Effector memory CD8-positive, alpha-beta T cell (primary cell): ENCODE measurements at places on chromosomes 5 and 9.

- no peak overlapping the region for H3K4me3 ChIP-seq
- H3K27me3 ChIP-seq, result no peaks in the 10 kb centered on the region
These were observed 588.9 kb downstream of the MAT2B start for GRCh38 chr5:164094291-164094690.

DNA sequence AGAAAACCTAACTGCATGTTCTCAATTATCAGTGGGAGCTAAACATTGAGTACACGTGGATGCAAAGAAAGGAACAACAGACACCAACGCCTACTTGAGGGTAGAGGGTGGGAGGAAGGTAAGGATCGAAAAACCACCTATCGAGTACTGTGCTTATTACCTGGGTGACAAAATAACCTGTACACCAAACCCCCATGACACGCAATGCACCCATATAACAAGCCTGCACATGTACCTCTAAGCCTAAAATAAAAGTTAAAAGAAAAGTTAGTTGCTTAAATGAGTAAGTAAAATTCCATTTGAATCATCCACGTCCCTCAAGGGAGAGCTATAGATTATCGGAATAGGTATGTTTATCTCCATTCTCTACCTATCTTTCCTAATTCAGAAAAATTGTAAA is 210.2 kb upstream of the ADCY2 start:
- H3K27me3 ChIP-seq, result no peaks in the 10 kb centered on the region
- DNase-seq, result no peak
- H3K36me3 ChIP-seq, result no peaks in the 10 kb centered on the region
- no peaks in the 10 kb centered on the region for H3K4me1 ChIP-seq
- H3K4me3 ChIP-seq, result no peak overlapping the region

DNA sequence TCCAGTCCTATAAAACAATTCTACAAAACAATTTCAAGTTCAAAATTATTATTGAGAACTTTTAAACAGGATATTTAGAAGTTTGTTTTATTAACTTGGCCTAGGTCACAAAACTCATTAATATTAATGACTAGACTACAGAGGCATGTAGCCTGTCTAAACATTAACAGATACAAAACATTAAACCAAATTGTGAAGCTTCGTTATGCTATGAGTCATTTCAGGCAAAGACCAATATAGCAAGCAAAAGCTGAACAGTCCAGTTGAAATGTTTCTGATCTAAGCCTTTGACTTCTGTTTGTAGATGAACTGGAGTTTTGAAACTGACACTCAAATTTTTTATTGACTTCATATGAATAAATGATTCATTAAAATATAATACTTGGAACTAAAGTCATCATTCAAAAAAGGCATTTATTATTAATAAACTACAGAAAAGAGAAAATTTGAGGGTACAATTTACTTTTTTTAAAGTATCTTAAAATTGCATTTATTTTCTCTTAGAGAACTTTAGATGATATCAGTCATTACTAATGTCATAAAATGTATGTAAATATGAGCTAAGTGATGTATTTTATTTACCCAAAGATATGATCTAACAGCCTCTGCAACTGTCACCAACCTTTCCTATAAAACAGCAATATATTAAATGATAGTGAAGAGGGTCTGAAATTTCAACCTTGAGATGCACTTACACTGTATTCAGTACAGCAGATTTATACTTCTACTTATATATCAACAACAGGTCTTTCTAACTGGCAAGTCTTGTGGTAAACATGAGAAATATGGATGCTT is 188.8 kb downstream of the COMMD10 start:
- no peak overlapping the region for H3K4me3 ChIP-seq
- no peaks in the 10 kb centered on the region for H3K27me3 ChIP-seq
- DNase-seq, result no peak
- no peaks in the 10 kb centered on the region for H3K4me1 ChIP-seq
- no peak overlapping the region for H3K27ac ChIP-seq
- H3K36me3 ChIP-seq, result no peaks in the 10 kb centered on the region

GRCh38 chr9:2837915-2838314 is 6.0 kb downstream of the PUM3 start:
- H3K27ac ChIP-seq, result peak overlapping the region; percentile 42
- H3K4me1 ChIP-seq, result peaks cover 13% of the 10 kb centered on the region
- H3K36me3 ChIP-seq, result peaks cover 42% of the 10 kb centered on the region
- no peaks in the 10 kb centered on the region for H3K27me3 ChIP-seq

DNA sequence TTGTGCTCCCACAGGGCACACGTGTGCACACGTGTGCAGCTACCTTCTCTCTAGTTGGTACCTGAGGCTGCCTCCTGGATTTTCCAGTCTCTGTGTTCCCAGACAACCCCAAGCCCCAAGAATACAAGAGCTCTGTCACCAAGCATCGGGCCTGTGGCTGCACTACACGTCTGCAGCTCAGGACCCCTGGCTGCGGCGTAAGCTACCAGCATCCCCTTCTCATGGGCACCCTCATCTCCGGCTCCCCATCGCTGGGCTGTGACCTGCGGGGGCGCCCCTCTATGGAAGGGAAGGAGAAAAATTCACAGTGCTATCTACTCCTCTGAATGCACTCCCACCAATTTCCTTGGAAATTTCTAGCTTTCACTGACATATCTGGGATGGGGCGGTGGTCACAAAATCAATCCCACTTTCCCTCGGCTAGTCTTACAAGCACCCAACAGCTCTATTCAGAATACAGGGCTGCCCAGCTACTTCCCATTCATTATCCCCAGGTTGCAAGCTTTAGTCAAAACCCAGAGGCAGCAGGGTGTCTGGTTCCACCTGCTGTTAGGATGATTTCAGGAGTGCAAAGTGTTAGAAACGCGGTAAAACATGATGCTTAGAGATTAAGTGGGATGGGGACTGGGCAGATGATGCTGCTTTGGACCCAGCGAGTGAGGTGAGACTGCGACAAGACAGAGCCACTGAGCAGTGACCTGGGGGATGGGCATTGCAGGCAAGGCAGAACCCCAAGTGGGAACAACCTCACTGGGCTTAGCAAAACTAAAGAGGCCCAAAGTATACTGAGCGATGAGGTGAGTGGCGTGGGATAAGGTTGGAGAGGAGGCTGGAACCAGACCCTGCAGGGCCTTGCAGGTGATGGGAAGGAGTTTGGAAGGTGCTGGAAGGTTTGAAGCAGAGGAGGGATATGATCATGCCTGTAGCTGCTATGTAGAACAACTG is 121.7 kb downstream of the KCNIP1 start:
- no peak overlapping the region for H3K27ac ChIP-seq
- no peak for DNase-seq
- peaks cover 3% of the 10 kb centered on the region for H3K36me3 ChIP-seq

GRCh38 chr5:139812836-139813805 is 17.5 kb downstream of the PSD2 start:
- peaks cover 33% of the 10 kb centered on the region for H3K27me3 ChIP-seq
- H3K27ac ChIP-seq, result no peak overlapping the region
- H3K36me3 ChIP-seq, result peaks cover 3% of the 10 kb centered on the region
- H3K4me3 ChIP-seq, result no peak overlapping the region
- no peak for DNase-seq

GRCh38 chr5:126965061-126965475 is 65.3 kb downstream of the MARCHF3 start:
- no peaks in the 10 kb centered on the region for H3K4me1 ChIP-seq
- H3K36me3 ChIP-seq, result no peaks in the 10 kb centered on the region

DNA sequence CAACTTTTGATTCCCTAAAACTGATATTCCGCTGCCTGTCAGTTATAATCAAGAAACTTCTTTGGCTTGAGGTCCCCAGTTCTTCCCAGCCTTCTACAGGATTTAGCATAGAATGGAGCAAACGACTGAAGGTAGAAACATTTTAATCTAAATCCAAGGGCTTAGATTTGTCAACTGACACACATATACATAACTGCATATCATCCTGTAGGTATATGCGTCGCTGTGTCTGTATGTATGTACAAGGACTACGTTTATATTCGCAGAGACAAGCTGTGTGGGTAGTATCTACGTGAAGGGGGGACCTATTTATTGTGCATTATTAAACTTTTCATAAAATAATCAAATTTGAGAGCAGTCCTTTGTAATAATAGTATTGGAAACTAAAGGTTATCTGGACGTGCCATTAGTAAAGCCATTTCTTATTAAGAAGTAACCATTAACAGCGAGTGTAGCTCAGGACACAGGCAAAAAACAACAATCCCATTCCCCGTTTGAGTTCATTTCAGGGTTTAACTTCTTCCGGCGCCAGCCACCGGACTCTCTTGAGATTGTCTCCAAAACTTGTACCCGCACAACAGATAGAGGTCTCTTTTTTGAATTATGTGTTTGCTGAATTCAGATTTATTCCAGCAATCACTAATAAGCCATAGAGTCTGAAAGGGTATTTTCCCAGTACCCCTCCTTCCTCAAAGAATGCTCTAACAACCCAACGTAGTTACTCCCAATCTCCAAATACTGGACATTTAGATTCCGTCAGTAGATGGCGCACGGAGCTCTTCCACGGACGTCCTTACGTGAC is 2.1 kb upstream of the MLLT3 start:
- H3K4me1 ChIP-seq, result peaks cover 27% of the 10 kb centered on the region
- peak overlapping the region; percentile 86 for H3K4me3 ChIP-seq
- peak overlapping the region; percentile 95 for H3K27ac ChIP-seq

GRCh38 chr5:40627706-40628105 is 52.0 kb upstream of the PTGER4 start:
- no peak overlapping the region for H3K4me3 ChIP-seq
- H3K36me3 ChIP-seq, result no peaks in the 10 kb centered on the region
- peaks cover 22% of the 10 kb centered on the region for H3K4me1 ChIP-seq
- H3K27ac ChIP-seq, result no peak overlapping the region
- peaks cover 7% of the 10 kb centered on the region for H3K27me3 ChIP-seq
